ENCODE measurements at places on chromosomes 3 and 15. TPM values are rescaled to one million over a fixed set of nuclear protein-coding genes. Genes with fewer than 3 reads are reported as not detected.

DNA sequence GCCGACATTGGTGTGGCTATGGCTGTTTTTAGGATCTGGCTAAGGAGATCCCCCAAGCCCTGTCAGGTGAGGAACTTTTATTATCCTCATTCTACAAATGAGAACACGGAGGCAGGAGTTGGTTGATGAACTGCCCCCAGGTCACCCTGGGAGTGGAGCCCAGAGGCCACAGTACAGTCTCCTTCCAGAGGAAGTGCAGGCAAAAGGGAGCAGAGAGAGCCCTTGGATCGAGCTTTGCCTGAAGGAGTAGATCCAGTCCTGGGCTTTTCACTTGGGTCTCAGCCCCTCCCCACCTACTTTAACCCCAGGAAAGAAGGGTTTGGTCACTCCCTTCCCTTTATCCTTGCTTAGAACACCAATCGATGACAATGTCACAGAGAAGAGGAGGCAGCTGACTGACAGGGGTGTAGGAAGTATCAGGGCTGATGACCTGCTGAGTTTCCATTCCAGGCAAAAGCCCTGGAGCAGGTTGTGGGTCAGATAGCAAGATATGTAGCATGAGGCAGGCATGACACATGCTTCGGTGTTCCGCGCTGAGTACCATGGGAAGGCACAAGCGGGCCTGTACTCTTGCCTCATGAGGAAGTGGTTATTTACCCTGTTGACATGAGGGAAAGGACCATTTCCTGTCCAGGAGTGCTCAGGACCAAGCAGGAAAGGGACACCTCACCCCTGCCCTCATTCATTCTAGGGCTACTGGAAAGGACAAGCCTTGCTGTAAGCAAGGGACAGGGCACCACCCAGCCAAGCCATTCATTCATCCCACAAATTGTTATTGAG is 5.8 kb upstream of the PLA2G4D start:
- no peaks in the 10 kb centered on the region for H3K4me1 ChIP-seq
- H3K36me3 ChIP-seq, result no peaks in the 10 kb centered on the region

Gene GOLGA8G
- total RNA-seq, result not detected

- H3K4me3 ChIP-seq, result no peak overlapping the region
- no peak for DNase-seq
- H3K27me3 ChIP-seq, result no peaks in the 10 kb centered on the region
- H3K4me1 ChIP-seq, result no peaks in the 10 kb centered on the region
- H3K27ac ChIP-seq, result no peak overlapping the region
Measured at GRCh38 chr15:50046867-50047266, 72.2 kb downstream of the ATP8B4 start.

DNA sequence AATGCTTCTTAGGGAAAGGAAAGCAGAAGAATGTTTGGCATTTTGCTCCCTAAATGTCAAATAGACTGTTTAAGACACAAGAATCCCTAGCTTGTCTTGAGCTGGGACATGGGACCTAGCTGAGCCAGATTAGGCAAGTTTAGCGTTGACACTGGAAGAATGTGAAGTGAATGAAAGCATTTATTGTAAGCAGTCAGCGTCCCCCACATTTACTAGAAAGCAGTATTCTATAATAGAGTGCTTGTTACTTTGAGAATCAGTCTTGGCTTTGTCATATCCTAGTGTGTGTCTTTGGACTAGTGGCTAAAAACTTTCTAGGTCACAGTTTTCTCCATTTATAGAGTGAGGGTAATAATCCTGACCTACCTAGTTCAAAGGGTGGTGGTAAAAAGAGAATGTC is 161.6 kb downstream of the ADAMTSL3 start:
- no peak overlapping the region for H3K27ac ChIP-seq
- peaks cover 20% of the 10 kb centered on the region for H3K27me3 ChIP-seq
- H3K4me3 ChIP-seq, result no peak overlapping the region
- no peaks in the 10 kb centered on the region for H3K36me3 ChIP-seq
- no peaks in the 10 kb centered on the region for H3K4me1 ChIP-seq

DNA sequence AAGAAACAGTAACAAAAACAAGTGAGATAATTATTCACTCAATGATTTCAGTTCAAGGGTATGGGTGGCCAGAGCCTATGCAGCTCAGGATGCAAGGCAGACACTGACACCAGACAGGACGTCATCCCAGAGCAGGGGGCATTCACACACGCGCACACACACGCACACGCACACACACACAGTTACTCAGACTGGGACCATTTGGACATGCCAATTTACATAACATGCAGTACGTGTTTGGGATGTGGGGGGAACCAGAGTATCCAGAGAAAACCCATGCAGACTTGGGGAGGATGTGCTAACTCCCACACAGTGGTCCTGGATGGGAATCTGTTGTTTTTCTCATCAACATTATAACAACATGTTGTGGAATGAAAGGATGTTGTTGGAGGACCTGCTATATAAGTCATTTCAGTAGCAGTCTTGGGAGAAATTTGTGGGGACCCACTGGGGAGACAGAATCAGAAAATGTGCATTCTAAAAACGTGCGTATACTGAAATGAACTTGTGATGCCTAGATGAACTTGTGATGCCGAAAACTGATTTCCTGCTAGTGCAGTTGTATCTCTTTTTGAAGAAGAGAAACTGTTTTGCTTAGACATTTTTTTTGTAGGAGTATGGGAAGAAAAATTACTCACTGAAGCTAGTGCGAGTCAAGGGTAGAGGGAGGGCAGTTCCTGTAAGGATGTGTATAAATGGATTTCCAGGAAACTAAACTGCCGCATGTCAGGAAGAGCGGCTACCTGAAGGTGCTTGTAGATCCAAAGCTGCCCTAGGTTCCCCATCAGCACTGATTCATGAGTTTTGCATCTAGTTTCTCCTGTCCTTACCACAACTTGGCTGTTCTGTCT is 25.2 kb downstream of the CD200 start:
- H3K36me3 ChIP-seq, result no peaks in the 10 kb centered on the region
- no peak overlapping the region for H3K27ac ChIP-seq
- no peaks in the 10 kb centered on the region for H3K4me1 ChIP-seq
- H3K4me3 ChIP-seq, result no peak overlapping the region
- no peak for DNase-seq

Gene IL17RE
- total RNA-seq, result 14.3 TPM

DNA sequence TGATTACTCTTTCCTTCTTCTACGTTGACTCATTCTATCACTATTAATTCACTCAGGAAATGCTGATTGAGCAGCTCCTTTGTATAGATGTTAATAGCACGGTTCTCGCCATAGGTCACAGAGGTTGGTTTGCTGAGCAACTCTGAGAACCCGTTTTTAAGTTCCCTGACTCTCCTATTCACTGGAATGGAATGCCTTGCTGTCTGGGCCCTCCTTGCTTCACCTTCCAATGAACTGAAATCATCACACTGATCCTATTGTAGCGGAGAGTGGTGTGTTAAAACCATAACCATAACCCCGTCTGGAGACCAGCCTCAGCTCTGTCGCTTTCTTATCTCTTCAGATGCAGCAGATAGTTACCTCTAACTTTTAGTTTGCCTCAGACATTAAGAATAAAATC is 323.6 kb downstream of the GABRB3 start:
- no peak for DNase-seq
- H3K36me3 ChIP-seq, result no peaks in the 10 kb centered on the region
- no peak overlapping the region for H3K4me3 ChIP-seq
- no peak overlapping the region for H3K27ac ChIP-seq
- no peaks in the 10 kb centered on the region for H3K4me1 ChIP-seq

- H3K27me3 ChIP-seq, result no peaks in the 10 kb centered on the region
- no peak for DNase-seq
- H3K4me3 ChIP-seq, result no peak overlapping the region
- H3K4me1 ChIP-seq, result peaks cover 37% of the 10 kb centered on the region
Measured at GRCh38 chr15:73681856-73682599, 2.2 kb upstream of the CD276 start.

Data from HCT116 (cell line).